ENCODE measurements at places on chromosomes 4 and X.

- DNase-seq: no peak
Measured at GRCh38 chr4:155818639-155819038, 47.4 kb downstream of the ASIC5 start.

DNA sequence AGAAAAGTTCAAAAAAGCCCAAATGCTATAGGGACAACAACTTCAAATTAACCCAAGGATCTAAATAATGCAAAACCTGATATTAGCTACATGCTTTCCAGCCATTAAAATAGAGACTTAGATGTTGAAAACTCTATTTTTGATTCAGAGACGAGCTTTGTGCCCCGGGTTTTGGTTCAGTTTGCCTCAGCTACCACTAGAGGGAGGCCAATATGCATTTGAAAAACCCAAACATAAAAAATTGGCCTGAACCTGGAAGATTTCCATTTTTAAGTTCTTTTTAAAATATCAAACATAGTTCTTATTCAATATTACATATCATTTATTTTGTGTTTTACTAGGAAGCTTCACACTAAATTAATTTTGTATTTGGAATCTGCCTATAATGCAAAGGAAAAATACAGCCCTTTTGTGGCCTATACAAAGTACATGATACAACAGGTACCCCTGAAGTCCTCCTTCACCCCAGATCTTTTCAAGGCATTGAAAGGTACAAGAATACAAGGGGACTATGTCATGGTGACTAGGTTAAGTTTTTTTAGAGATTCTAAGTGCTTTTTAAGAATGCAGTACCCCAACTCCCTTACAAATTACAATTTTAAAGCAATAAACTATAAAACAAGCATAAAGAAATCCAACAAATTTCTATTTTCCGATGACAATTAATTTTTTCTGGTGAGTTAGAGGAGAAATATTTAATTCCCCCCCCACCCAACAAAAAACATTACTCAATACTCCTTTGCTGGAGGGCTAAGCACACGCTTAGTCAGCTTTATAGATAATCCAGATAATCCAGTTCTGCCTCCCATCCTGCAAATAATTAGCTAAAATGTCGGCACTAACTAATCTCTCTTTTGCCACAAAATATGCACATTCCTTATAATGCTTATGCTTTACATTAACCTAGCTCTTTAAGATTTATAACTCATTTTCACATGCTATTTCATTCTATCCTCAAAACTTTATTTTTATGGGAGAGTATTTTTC, 97.7 kb upstream of the PTPN13 start:
- peak; percentile 8 for DNase-seq

DNA sequence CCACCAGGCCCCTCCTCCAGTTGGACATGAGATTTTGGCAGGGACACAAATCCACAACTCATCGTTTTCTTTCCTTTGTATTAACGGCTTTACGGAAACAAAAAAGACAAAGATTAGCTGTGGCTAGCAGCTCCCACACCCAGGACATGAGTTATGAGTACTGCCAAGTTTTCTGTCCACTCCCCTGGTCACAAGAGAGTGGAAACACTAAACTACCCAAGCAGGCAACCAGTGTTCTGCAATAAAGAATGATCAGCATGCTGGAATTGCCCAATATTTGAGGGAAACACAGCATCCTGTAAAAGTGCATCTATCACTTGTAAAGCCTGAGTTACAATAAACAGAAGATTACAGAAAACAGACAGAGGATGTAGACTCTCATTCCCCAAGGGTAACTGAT, 358.4 kb downstream of the NLGN4X start:
- no peak for DNase-seq

GRCh38 chr4:74623041-74623440, 171.3 kb downstream of the BTC start:
- peak; percentile 60 for DNase-seq

GRCh38 chrX:13115146-13115855, 70.9 kb upstream of the FAM9C start:
- no peak for DNase-seq

DNA sequence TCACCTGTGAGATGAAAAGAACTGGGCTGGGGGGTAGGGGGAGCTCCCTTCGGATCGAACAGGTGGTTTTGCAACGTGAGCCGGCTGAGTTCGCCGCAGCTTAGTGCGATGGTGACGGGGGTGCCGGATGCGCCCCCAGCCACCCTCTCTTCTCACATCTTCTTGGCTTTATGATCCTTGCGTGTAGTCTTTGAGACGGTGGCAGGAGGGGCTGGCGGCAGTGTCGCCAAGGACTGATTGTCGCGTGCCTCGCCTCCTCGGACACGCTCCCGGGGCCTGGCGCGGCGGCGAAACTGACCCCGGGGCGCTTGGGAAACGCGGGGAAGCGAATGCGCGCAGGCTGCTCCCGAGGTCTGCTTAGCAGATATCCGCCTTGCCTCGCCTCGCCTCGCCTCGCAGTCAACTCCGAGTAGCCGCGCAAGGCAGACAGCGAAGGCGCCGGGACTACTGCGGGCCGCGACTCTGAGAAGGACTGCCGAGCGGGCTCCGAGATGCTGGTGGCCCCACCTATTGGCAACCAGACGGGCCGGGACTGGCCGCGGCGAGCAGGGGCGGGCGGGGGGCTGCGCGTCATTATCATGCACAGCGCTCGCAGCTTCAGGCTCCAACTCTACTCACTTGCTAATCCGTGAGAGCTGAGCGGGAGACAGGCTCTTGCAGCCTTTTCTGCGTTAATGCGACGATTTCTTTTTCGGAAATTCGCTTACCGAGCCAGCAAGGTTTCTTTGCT, 1.5 kb downstream of the GRID2 start:
- peak; percentile 91 for DNase-seq

DNA sequence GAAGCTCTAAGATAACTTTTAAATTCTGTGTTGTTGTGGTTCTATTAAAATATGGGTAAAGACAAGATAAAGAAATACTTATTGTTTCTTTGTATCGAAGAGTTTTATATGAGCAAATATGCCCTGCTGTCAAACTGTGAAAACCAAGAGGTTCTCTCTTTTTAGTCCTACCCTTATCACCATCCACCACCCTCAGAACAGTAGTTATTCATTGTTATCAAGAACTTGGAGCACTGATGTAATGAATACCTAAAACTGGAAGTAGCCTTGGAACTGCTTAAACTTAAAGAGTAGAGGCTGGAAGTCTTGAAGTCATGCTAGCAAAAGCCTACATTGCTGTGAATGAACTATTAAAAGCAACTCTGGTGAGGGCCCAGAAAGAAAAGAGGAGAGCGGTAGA, 9.2 kb downstream of the PIR start:
- no peak for DNase-seq

DNA sequence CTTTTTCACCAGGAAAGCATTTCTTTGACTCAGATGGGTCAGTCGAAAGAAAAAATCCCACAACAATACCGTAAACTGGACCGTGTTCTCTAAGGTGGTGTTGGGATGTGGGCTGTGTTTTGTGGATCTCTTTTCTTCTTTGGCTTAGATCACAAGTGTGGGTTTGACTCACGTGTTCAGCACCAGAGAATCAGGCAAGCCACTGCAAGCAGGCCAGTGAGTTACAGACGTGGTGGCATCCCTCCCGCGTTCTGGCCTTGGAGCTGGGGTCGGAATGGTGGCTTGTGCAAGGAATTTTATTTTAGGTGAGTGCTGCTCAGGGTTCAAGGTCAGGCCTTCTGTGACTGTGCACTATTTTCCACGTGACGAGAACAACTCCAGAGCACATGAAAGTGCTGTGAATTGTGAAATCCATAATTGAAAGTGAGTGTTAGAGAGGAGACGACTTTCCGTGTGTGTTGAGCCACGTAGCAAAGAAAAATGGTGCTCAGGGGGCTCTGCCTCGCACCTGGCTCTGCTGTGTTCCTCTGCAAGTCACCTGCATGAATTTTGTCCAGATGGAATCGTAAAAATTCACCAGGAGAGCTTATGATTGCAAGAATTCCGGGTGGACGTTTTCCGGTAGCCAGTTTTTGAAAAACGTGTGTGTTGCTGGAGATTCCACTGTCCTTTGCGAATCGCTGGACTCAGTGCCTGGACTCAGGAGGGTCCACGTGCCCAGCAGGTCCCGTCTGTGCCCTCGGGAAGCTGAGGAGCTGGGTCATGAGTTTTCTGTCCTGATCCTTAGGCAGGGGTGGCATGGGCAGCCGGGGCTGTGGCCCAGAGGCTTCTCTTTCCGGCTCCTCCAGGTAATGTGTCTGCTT, 33.6 kb upstream of the HGFAC start:
- DNase-seq: no peak

DNA sequence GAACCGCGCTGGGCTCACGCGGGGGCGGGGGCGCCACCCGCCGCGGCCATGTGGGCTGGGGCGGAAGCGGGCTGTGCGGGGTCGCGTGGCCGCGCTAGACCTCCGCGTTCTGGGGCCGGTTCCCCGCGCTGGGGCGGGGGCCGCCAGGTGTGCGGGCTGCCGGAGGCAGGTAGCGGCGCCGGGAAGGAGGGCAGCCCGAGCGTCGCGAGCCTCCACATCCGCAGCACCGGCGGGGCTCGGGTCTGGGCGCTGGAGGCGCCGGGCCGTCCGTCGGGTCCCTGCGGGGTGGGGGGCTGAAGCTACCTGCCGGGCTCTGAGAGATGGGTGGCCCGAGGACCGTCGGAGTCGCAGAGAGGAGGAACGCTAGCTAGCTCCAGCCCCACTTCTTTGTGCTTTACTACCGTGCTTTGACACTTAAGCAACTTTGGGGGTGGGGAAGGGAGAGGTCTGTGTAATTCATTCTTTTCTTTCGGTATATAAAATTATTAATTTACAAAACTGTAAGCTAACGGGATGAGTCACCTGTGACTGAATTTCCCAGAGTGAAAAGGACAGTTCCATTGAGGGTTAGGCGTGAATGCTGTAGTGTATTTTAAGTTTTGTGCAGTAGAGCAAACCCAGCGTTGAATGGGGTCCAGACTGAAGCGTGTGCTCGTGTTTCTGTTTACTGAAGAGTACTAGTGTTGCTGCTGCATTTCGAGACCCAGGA, 689 bp downstream of the METAP1 start:
- peak; percentile 53 for DNase-seq

GRCh38 chr4:138671106-138671505, 344.5 kb upstream of the NOCT start:
- no peak for DNase-seq

GRCh38 chr4:169506903-169507302, 105.5 kb downstream of the NEK1 start:
- DNase-seq: no peak

GRCh38 chr4:146814750-146815149, 130.9 kb downstream of the TTC29 start:
- no peak for DNase-seq

DNA sequence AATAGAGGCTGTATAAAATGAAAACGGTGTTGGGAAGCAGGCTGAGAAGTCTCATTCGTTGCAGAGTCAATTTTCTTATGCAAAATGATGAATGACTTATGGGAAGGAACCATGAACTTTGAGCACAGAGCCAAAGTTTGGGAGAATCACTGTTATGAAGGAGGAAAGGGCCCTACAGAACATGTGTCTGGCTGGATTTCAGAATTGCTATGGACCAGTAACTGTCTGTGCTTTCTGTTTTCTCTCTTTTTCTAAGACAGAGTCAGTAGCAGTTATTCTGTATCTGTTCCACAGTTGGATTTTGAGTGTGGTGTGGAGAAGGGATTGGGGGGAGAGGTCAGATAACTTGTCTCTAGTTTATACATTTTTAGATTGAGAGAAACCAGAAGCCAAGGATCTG, 265.0 kb upstream of the HS3ST1 start:
- no peak for DNase-seq

GRCh38 chr4:68324519-68325262, 25.2 kb downstream of the YTHDC1 start:
- no peak for DNase-seq

- DNase-seq: peak; percentile 22
Measured at GRCh38 chrX:16712548-16713155, at the start of gene CTPS2. Gene CTPS2 (minus strand): TSS chrX:16712669. CDS start chrX:16702902, 9,767 bp downstream.

GRCh38 chrX:39115166-39115565, 313.9 kb downstream of the MID1IP1 start:
- DNase-seq: no peak

DNA sequence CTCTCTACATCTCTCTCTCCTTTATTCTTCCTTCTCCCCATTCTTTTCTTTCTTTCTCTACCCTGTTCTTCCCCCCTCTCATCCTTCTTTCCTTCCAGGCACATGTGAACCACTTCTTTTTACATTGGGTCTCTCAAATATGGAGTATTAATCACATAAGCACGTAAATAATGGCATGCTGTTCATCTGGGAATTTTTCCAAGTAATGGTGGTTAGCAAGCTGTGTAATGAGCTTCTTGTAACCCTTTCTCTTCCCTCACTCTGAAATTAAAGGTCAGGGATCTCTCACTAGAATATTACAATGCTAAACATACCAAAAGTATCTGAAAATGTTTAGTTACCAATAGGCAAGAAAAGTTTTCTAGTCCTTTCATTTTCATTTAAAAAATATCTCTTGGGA, 239.9 kb upstream of the TEX13A start:
- no peak for DNase-seq

Data from COR-L47 (cell line).